ENCODE measurements at places on chromosomes 7 and 10.
A peak's percentile ranks its signal among the peaks of the same experiment; 100 is the strongest.

GRCh38 chr7:129569326-129569725, 42.2 kb upstream of the NRF1 start:
- DNase-seq = no peak

- no peak for DNase-seq
These were observed 1.5 kb downstream of the USP54 start for GRCh38 chr10:73589563-73590126.

GRCh38 chr7:40808378-40808942, 673.7 kb downstream of the SUGCT start:
- DNase-seq = peak; percentile 100

DNA sequence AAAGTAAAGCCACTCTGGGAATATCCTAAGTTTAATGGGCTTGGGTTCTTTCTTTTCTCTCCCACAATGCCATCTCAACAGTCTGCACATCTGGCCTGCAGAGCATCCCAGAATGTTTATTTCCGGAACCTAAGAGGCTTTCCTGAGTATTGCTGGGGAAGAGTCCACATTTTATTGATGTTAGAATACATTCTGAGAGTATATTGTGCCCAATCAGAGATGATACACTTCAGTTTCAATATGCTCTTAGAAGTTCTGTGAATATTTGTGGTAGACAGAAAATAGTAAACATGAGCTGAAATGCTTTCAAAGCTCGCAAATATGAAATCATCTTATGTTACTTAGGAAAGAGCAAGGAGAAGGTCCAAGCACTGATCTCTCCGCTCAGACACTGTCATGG, 200.6 kb downstream of the TWIST1 start:
- DNase-seq = no peak

- no peak for DNase-seq
These were observed 271.2 kb downstream of the ADRA2A start for GRCh38 chr10:111348076-111348475.

- DNase-seq = no peak
These were observed 257.6 kb downstream of the GATA3 start for GRCh38 chr10:8312079-8312478.

DNA sequence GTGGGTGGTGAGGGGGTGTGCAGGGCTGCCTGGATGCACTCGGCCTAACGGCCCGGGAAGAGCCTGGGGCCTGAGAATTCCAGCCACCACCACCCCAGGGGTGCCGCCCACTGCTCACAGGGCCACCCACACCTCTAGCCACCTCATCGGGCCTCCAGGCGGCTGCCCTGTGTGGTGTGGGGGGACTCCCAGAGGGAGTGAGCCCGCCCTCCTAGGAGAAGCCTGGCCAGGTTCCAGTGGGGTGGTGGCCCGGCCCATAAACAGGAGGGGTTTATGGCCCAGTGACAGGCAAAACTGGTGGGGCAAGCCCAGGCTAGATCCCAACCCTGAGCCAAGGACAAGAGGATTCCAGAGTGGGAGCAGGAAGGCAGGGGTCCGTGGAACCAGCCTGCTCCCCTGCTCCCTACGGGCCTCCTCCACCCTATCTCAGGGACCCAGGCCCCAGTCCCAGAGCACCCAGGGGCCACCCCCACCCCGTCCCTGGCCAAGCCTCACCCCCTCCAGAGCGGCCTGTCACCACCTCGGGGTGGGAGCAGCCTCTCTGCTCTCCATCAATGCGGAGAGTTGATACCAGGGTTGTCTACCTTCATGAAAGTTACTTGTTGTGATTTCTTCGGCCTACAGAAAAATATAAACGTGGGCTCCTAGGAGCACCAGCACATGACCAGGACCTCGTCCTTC, 20.2 kb upstream of the PDGFA start:
- peak; percentile 65 for DNase-seq

All from fibroblast of upper back skin (primary cell).